Esophagus squamous epithelium (tissue), 5 donors: ENCODE measurements at places on chromosomes 3 and 15. TPM values are rescaled to one million over a fixed set of nuclear protein-coding genes. Genes with fewer than 3 reads are reported as not detected.

Gene RTP3
- total RNA-seq = not detected

GRCh38 chr3:14581334-14582044, 41.3 kb upstream of the GRIP2 start:
- DNase-seq = no peak
- H3K27me3 ChIP-seq = peaks cover 59% of the 10 kb centered on the region
- no peaks in the 10 kb centered on the region for H3K36me3 ChIP-seq
- no peaks in the 10 kb centered on the region for H3K4me1 ChIP-seq
- no peak overlapping the region for H3K27ac ChIP-seq

DNA sequence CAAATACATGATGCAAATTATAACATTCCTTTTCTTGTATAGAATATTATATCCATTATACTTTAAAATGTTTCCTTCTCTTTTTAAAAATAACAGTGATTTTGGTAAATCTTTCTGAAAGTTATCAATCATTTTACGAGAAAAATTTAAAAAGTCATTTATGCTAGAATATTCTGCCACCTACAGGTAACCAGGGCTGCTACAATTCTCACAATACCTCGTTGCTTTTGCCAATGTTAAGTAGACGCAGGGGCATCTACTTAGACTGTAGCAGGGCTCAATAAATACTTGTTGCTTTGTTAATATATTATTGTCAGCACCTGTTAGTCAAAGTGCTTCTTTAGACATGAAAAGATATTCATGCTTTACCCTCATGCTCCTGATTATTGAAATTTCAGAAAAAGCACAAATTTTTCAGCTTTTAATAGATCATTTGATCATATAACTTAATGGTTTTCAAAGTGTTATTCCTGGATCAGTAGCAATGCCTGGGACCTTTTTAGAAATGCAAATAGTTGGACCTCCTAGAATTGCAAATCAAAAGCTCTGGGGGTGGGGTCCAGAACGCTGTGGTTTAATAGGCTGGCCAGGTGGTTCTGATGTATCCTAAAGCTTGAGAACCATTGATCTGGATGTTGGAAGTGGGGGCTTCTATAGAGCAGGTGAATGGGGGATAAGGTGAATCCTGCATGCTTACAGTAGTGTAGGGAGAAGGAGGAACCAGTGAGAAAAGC, 223.6 kb upstream of the PDZRN3 start:
- H3K36me3 ChIP-seq = no peaks in the 10 kb centered on the region
- no peaks in the 10 kb centered on the region for H3K4me1 ChIP-seq
- no peak for DNase-seq
- H3K27me3 ChIP-seq = no peaks in the 10 kb centered on the region
- H3K27ac ChIP-seq = no peak overlapping the region
- no peak overlapping the region for H3K4me3 ChIP-seq

Gene PEX5L
- not detected for total RNA-seq

GRCh38 chr3:156576651-156577348, 21.9 kb upstream of the SSR3 start:
- no peaks in the 10 kb centered on the region for H3K4me1 ChIP-seq
- no peak for DNase-seq
- no peak overlapping the region for H3K4me3 ChIP-seq
- H3K27ac ChIP-seq = no peak overlapping the region
- H3K27me3 ChIP-seq = no peaks in the 10 kb centered on the region

Gene LEKR1
- 1.1 TPM for total RNA-seq

GRCh38 chr3:12194669-12195161, 36.0 kb upstream of the TIMP4 start:
- H3K27ac ChIP-seq = peak overlapping the region; percentile 81
- no peak for DNase-seq
- H3K27me3 ChIP-seq = no peaks in the 10 kb centered on the region
- no peak overlapping the region for H3K4me3 ChIP-seq
- no peaks in the 10 kb centered on the region for H3K36me3 ChIP-seq
- H3K4me1 ChIP-seq = peaks cover 30% of the 10 kb centered on the region

DNA sequence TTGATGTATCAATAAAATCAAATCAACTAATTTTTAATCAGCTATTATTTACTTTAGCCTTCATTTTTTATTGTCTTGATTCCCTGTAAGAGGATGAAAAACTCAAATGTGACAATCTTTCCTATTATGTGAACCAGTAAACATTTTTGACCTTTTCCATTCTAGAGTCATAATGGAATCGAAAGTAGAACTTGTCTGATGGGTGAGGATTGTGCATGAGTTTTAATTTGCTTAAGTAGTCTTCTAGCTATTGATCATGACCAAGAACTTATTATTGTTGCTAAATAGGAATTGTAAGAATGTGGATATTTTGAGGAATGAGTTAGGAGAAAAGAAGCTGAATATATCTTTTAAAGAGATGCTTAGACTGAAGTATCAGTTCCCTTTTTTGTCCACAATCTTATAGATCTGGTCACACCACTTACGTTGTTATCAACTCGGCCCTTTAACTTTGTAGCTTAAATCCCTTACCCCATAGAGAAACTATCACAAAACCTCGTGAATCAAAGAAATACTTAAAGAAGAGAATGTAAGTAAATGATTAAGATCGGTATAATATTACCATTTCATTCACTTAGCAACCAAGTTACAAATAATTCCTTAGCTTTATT, 147.3 kb downstream of the TP63 start:
- no peaks in the 10 kb centered on the region for H3K36me3 ChIP-seq
- no peak for DNase-seq
- H3K4me3 ChIP-seq = no peak overlapping the region
- no peaks in the 10 kb centered on the region for H3K27me3 ChIP-seq
- no peak overlapping the region for H3K27ac ChIP-seq
- peaks cover 11% of the 10 kb centered on the region for H3K4me1 ChIP-seq

- H3K27ac ChIP-seq = no peak overlapping the region
- DNase-seq = no peak
- H3K36me3 ChIP-seq = no peaks in the 10 kb centered on the region
- H3K4me1 ChIP-seq = no peaks in the 10 kb centered on the region
- no peaks in the 10 kb centered on the region for H3K27me3 ChIP-seq
These were observed 59.9 kb upstream of the COL8A1 start for GRCh38 chr3:99578339-99578970.

Gene CELF6
- 0.82 TPM for total RNA-seq

- no peaks in the 10 kb centered on the region for H3K4me1 ChIP-seq
- H3K27me3 ChIP-seq = no peaks in the 10 kb centered on the region
- no peak for DNase-seq
- H3K36me3 ChIP-seq = no peaks in the 10 kb centered on the region
These were observed 332.8 kb downstream of the NLGN1 start for GRCh38 chr3:173730391-173730790.

Gene SEC61A1
- total RNA-seq = 138 TPM

DNA sequence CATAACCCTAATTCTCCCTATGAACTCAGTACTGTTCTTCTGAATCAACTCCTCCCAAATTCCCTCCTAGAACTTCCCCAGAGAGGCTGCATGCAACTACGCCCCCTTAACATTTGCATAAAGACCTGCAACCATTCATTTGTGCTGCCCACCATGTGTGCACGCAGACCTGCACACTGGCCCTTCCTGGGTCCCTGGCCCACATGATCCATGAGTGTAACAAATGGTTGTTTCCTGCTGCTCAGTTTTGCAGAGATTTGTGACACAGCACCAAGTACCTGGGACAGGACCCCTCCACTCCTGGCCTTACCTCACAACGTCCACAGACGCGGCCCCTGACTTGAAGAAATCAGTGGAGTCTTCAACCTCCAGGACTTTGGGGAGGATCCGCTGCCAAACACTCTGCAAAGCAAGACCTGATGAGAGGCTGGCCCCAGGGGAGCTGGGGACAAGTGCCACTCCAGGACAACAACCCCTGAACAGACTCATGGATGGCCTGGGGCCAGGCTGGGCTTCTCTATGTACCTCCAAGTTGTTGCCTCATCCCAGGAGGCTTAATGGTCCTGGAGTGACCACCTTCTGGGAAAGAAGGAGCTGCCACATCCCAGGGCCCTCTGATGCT, 33.8 kb downstream of the ALDH1L1 start:
- no peak overlapping the region for H3K27ac ChIP-seq
- H3K4me3 ChIP-seq = no peak overlapping the region
- H3K4me1 ChIP-seq = no peaks in the 10 kb centered on the region
- no peaks in the 10 kb centered on the region for H3K27me3 ChIP-seq
- no peak for DNase-seq
- H3K36me3 ChIP-seq = no peaks in the 10 kb centered on the region

GRCh38 chr15:76863123-76863522, 42.0 kb downstream of the SCAPER start:
- no peaks in the 10 kb centered on the region for H3K27me3 ChIP-seq
- no peak overlapping the region for H3K27ac ChIP-seq
- H3K4me3 ChIP-seq = no peak overlapping the region

Gene SETD2
- 33.0 TPM for total RNA-seq

- no peak for DNase-seq
- H3K4me3 ChIP-seq = no peak overlapping the region
- peaks cover 13% of the 10 kb centered on the region for H3K4me1 ChIP-seq
- no peaks in the 10 kb centered on the region for H3K36me3 ChIP-seq
These were observed 9.9 kb upstream of the RPL29 start for GRCh38 chr3:52005571-52005986.

- peaks cover 9% of the 10 kb centered on the region for H3K4me1 ChIP-seq
- H3K36me3 ChIP-seq = no peaks in the 10 kb centered on the region
- no peak overlapping the region for H3K4me3 ChIP-seq
- peaks cover 11% of the 10 kb centered on the region for H3K27me3 ChIP-seq
These were observed 984.1 kb downstream of the PLOD2 start for GRCh38 chr3:145176907-145177306.

- no peak overlapping the region for H3K4me3 ChIP-seq
- no peaks in the 10 kb centered on the region for H3K4me1 ChIP-seq
- no peaks in the 10 kb centered on the region for H3K27me3 ChIP-seq
- no peaks in the 10 kb centered on the region for H3K36me3 ChIP-seq
- DNase-seq = no peak
These were observed 12.5 kb upstream of the GK5 start for GRCh38 chr3:142237891-142238290.

DNA sequence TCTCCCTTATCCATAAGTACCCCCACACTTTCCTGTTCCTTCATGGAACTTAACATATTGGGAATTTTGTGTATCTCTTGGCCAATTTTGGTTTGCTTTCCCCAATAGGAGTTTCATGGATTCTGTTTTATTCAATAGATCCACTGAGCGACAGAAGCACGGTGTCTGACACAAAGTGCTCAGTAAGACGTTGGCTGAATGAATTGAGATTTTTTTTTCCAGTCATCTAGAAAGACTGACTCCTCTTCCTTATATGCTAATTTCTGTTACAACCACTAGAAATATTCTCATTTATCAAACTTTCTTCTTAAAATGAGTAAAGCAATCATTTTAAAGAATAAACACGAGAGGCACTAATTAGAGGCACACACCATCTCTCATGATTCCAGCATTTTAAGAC, 48.1 kb downstream of the UBP1 start:
- H3K4me3 ChIP-seq = no peak overlapping the region
- DNase-seq = no peak
- H3K4me1 ChIP-seq = no peaks in the 10 kb centered on the region
- H3K27ac ChIP-seq = no peak overlapping the region
- H3K27me3 ChIP-seq = no peaks in the 10 kb centered on the region

DNA sequence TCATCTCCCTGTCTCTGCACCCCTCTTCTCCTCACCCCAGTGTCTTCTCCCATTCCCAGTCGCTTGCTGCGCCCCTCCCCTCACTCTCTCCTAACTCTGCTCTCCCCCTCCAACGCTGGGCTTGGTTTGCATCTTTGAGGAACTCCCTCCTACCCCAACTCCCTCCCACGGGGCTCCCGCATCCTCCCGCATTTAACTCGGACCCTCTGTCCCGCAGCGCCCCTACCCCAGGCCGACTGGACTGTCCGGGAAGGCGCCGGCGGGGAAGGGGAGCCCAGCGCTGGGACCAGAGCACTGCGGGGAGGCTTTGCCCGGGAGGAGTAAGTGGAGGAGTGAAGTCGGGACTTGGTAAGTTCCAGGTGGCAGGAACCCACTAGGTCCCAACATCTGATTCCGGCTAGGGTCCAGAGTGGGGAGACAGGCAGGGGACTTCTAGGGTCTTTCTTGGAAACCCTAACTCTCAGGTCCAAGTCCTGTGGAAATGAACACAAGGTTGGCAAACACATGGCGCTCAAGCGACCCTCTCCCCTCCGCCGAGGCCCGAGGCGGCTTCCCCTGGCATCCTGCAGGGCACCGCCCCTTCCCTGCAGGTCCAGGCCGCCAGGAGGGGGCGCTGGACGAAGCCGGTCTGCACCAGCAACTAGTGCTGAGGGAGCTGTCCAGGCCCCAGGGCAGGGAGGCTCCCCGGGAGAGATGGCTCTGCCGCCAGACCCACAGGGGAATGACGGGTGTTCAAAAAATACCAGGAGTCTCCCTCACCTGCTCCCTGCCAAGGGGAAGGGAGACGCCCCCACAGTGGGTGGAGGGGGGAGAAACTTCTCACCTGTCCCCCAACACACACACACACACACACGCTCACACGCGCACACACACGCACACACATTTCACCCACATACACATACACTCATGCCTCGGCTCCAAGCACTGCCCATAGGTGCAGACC, 53.2 kb downstream of the LHFPL4 start:
- no peaks in the 10 kb centered on the region for H3K36me3 ChIP-seq
- no peak for DNase-seq
- H3K4me1 ChIP-seq = peaks cover 8% of the 10 kb centered on the region
- H3K27me3 ChIP-seq = peaks cover 5% of the 10 kb centered on the region
- H3K27ac ChIP-seq = no peak overlapping the region

Gene LDHAL6B
- not detected for total RNA-seq

Gene TRANK1
- 1.8 TPM for total RNA-seq

GRCh38 chr3:119481079-119481478, 12.3 kb downstream of the POGLUT1 start:
- DNase-seq = no peak
- no peak overlapping the region for H3K4me3 ChIP-seq
- H3K27me3 ChIP-seq = no peaks in the 10 kb centered on the region

GRCh38 chr3:126750756-126751121, 46.7 kb downstream of the CHCHD6 start:
- H3K27me3 ChIP-seq = no peaks in the 10 kb centered on the region
- no peaks in the 10 kb centered on the region for H3K36me3 ChIP-seq
- H3K4me3 ChIP-seq = no peak overlapping the region
- no peak for DNase-seq
- H3K4me1 ChIP-seq = peaks cover 3% of the 10 kb centered on the region

Gene ARGFX
- total RNA-seq = not detected

- no peak for DNase-seq
- no peak overlapping the region for H3K27ac ChIP-seq
- peaks cover 83% of the 10 kb centered on the region for H3K36me3 ChIP-seq
- H3K4me1 ChIP-seq = no peaks in the 10 kb centered on the region
These were observed 70.5 kb upstream of the GOLGA6B start for GRCh38 chr15:72584006-72584405.

GRCh38 chr3:8563597-8563996, 62.0 kb downstream of the LMCD1 start:
- H3K36me3 ChIP-seq = peaks cover 62% of the 10 kb centered on the region
- H3K4me3 ChIP-seq = no peak overlapping the region
- no peak overlapping the region for H3K27ac ChIP-seq
- no peaks in the 10 kb centered on the region for H3K27me3 ChIP-seq
- no peaks in the 10 kb centered on the region for H3K4me1 ChIP-seq

Gene LMAN1L
- not detected for total RNA-seq

- H3K36me3 ChIP-seq = no peaks in the 10 kb centered on the region
- no peak overlapping the region for H3K4me3 ChIP-seq
- no peaks in the 10 kb centered on the region for H3K27me3 ChIP-seq
- H3K4me1 ChIP-seq = peaks cover 8% of the 10 kb centered on the region
These were observed 223.8 kb downstream of the OPA1 start for GRCh38 chr3:193816656-193817311.
